ENCODE measurements at places on chromosomes 3 and 15.

DNA sequence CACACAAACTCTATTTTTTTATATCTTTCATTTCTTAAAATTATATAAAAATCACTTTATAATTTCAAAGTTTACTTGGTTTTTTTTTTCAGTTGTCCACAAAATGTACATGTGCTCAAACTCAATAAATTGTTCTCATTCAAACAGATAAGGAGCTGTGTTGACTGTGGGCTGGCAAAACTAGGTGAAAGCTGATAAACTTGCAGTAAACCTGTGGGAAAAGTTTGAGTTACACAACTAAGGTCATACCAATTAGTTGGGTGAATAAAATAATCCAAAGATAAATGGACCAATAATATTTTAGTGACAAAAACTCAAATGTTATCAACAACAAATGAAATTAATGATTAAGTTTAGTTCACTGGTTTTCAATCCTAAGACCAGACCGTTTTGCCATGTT, 12.6 kb upstream of the UPK1B start:
- DNase-seq = no peak

DNA sequence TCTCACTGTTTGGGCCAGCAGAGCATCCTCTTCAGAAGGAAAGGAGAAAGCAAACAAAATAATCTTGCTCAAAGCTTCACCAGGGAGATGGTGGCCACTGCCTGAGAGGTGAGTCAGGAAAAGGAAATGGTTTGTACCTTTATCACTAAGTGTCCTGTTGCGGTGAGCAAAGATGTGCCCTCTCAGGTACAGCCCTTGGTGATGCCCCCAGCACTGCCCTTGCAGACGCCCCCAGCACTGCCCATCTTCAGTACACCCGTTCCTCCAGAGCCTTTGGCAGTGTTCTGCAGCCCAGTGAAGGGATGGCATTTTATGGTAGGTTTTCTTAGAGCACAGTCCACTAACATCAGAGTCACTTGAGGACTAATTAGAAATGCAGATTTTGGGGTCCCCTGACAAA, 92.3 kb downstream of the ZNF621 start:
- no peak for DNase-seq

DNA sequence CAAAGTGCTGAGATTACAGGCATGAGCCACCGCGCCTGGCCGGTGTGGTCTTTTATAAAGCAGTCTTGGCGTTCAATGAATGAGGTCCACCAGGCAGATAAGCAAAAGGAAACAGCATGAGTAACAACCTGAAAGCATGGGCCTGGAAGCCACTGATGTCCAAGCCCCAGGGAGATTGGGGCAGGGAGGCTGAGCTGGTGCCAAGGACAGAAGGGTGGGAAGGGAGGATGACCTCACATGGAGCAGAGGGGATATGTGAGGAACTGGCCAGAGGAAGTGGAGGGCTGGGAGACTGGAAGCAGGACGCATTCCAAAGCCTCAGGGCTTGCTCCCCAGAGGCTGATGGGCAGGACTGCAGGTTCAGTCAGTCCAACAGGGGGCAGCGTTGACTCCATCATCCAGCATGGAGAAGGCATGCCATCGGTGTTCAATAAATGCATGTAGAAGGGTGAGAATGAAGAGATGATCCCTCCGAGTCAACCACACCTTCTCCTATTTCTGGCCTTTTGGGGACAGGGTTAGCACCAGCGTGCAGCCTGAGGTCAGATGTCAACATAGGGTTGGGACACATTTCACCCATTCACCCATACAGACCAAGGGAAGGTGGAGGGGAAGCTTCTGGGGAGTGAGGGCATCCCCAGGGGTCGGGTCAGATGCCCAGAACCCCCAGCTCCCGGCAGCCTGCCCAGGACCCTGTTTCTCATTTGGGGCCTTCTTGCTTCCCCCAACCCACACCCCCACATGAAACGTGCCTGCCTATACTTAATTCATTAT, 14.8 kb downstream of the MYL3 start:
- DNase-seq = no peak

DNA sequence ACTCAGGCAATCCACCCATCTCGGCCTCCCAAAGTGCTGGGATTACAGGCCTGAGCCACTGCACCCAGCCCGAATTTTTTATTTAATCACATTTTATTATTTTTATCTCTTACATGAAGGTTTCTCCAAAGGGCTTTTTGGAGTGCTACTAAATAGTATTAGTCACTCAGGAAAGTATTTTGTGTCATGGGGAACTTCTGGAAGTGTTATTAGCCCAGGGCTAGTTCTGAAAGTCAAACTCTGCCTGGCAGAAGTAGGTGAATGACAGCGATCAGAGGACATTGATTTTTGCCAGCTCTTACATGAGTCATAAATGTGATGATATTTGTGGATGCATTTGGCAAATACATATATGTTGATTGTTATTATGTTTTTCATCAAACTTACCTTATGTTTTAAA, 48.7 kb downstream of the ZPLD1 start:
- DNase-seq = no peak

DNA sequence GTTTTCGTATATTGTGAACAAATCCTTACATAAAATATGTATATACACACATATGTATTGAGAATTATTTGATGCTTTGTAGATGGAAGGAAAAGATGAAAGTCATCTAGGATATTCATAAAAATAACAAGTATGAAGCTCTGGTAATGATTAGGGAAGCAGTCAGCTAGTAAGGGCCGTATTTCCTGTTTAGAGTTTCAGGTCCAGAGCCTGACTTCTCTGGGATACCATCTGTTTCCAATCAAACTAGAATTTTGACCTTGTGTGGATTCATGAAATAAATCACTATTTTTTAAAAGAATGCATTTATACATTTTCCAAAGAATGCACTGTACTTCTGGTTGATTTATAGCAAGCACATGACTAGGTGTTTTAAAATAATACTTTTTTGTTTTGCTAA, 156.1 kb upstream of the CGNL1 start:
- no peak for DNase-seq

DNA sequence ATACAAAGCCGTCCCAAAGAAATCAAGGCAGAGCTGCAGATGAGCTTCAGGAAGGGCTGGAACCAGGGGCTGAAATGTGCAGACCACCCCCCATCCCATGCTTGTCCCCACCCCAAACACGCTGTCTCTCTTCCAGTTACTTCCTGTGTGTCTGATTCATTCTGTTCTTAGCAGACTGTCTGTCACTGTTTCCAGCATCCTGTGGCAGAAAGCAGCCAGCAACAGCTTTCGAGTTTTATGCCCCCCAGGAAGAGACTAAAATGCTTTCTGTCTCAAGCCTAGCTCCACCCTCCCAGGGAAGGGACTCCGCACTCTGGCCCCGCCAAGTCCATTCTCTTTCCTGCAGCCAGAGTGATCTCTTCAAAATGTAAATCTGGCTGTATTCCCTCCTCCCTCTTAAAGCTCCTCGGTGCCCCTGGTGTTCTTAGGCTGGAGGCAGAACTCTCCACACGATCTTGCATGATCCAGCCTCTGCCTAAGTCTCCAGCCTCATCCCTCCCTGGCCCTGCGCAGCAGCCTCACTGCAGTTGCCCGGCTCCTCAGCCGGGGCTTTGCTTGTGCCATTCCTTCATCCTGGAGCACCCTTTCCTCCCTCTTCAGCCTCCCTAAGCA, 41.5 kb downstream of the HRH1 start:
- DNase-seq = no peak

- DNase-seq = no peak
Measured at GRCh38 chr3:33658991-33659848, 58.8 kb downstream of the CLASP2 start.

- DNase-seq = no peak
Measured at GRCh38 chr3:152266221-152266995, 2.3 kb upstream of the MBNL1 start.

Data from stimulated activated CD8-positive, alpha-beta memory T cell treated with anti-CD3 and anti-CD28 coated beads, Interleukin-2, amount 100 ng/mL, for 1 hour (primary cell).